ENCODE measurements at places on chromosomes 5 and 9. TPM values are rescaled to one million over a fixed set of nuclear protein-coding genes. Genes with fewer than 3 reads are reported as not detected.

Gene ARID3C
- total RNA-seq: 0.26 TPM

Gene FAM81B
- not detected for total RNA-seq

Gene ANKRD31
- total RNA-seq: 0.28 TPM

Gene KYAT1
- 12.7 TPM for total RNA-seq

Gene BHMT
- not detected for total RNA-seq

Gene PCDHA1
- total RNA-seq: not detected

GRCh38 chr9:34565856-34566255 lies 23.7 kb downstream of the CNTFR start:
- DNase-seq: no peak

- DNase-seq: no peak
Measured at GRCh38 chr9:36813154-36813553, 220.9 kb downstream of the PAX5 start.

DNA sequence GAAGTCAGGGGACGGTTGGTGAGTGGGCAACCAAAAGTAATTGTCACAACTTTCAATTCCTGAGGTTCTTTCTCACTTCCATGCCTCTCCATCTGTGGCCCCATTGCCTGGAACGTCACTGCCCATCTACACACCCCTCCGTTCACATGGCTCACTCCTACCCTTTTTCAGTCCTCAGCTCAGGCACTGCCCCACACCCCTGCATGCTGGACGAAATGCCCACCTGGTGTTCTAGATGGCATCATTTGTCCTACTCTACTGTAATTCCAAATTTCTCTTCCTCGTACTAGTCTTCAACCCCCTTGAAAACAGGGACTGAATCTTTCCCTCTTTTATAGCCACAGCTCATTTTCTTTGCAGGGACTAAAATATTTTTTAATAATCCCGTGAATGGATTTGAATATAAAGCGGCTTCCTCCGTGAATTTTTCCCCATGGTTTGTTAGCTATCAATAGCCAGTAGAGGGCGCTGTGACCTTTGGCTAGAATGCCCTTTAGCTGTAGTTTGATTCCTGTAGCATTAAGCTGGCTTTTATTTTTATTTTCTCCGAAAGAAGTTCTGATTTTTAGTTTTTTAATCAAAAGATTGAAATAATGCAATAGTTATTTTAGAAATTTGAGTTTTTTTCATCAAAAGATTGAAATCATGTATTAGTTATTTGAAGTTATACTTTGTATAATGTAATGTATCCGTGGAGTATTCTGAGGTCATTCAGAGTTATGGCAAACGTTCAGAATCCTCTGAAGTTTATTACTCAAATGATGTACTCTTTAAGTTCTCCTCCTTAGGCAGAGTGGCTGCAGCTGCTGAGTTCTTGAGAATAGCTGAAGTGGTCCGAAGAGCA lies 232.1 kb downstream of the SH3GL2 start:
- peak; percentile 54 for DNase-seq

- DNase-seq: no peak
Measured at GRCh38 chr5:139711906-139712224, 63.7 kb downstream of the CXXC5 start.

DNA sequence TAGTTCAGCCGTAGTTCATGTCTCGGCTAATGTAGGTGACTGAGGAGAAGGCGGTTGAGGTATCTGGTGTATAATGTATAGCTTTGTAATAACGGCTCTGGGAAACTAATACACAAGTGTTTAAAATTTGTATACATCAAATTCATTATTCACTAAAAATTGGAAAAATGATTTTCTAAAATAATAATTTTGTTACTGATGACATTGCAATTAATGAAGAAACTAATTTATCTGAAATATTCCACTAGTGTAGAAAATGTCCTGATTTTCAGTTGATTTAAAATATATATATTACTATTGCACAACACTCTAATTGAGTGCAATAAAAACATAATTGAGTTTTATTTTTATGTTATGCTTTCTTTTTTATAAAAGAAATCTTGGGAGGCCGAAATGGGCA lies 823.0 kb downstream of the TAF11L14 start:
- DNase-seq: no peak

DNA sequence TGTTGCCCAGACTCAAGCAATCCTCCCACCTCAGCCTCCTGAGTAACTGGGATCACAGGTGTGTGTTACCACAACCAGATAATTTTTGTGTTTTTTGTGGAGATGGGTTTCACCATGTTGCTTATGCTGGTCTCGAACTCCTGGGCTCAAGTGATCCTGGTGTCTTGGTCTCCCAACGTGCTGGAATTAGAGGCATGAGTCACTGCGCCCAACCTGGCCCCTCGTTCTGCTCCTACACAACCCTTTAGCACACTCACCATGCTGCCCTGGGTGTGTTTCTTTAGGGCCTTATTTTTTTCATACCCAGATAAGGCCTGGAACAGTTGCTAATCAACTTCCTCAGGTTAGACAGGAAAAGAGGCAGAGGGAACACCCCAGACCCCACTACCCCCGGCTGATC lies 2.6 kb downstream of the PDZD2 start:
- no peak for DNase-seq

- peak; percentile 82 for DNase-seq
Measured at GRCh38 chr9:33159777-33160127, 7.4 kb downstream of the B4GALT1 start.

DNA sequence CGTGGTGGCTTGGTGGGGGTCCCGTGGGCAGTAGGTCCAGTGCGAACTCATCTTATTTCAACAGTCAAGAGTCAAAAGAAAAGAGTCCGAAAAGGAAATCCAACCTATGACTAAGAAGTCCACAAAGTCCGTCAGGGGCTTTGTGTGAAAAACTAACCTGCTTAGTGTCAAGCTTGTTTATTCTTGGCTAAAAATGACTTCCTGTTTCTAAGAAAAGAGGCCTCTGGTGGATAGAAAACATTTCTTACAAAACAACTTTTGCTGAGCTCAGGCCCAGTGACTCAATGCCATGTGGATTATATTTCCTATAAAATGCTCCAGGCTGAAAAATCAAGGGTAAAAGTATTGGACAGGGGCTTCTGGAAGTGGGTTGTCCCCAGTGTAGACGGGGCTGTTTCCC lies 105.9 kb downstream of the GADD45G start:
- DNase-seq: no peak

DNA sequence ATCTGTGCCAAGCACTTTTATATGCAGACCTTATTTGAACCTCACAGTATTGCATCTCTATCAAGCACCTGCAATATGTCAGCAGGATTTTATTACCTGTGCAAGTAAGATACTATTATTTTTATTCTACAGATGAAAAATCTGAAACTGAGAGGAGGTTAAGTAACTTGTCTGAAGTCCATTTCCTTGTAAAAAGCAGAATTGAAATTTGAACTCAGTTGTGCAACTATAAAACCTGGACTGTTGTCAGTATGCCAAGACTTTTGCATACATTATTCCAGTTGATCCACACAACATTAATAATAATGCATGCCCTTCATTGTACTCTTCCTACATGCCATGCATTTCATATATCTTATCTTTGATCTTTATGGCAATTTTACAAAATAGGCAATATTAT lies 82.2 kb upstream of the BRINP1 start:
- DNase-seq: no peak

DNA sequence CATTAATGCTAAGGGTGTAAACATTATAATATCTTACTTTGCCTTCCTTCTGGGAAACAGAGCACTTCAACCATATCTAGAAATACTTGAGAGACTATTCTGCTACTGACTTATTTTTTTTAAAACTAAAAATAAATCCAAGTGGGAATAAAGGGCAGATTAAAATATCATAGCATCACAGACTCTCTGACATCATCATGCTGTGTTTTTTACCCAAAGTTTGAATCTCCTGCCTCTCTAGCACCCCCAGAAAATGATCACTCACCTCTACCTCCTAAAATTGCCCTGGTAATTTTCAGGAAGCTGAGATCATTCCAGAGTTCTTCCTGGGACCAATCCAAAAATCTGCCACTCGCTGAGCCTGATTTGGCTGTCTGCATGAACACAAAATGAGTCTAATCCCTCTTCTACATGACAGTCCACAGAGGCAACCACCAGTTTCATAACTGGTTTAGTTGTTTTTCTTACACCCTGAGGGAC lies 813.8 kb upstream of the DMAC1 start:
- no peak for DNase-seq

DNA sequence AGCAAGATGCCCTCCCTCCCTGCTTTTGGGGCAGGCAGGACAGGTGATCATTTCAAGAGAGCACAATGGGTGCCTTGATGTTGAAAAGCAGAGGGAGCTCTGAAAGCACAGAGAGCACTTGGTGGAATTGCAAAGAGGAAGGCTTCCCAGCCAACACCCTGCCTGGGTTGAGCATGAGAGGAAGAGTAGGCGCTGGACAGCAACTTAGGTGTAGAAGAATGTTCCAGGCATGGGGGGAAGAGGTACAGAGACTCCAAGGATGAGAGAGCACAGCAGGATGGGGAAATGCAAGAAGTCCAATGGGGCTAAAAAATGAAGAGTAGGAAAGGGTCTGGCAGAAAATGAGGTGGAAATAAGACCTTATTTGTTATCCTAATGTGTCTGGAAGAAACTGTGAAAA lies 144.8 kb downstream of the TRIM36 start:
- no peak for DNase-seq

DNA sequence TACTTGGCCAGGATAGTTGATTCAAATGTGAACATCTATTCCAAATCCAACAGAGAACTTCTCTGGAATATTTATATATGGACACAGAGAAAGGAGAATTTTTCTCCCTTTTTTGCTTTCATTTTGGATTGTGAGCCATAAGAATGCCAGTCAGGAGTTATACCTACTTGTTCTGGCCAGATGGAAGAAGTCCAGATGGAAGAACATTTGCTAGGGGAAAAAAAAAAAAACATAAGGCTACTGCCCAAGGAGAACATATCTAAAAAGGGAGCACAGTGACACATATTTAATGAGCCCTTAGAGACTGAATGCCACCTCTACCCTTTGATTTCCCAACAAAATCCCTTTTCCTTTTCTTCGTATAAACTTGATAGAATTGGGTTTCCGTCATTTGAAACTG lies 61.7 kb upstream of the PPP2R2B start:
- DNase-seq: no peak

- DNase-seq: no peak
Measured at GRCh38 chr9:137235424-137236237, 4.9 kb downstream of the SLC34A3 start.

Measured in activated CD8-positive, alpha-beta memory T cell treated with anti-CD3 and anti-CD28 coated beads, Interleukin-2, amount 10 ng/mL, durations not matched to agents 7 days and 5 days (primary cell).